ENCODE measurements at places on chromosomes 6 and 20.

DNA sequence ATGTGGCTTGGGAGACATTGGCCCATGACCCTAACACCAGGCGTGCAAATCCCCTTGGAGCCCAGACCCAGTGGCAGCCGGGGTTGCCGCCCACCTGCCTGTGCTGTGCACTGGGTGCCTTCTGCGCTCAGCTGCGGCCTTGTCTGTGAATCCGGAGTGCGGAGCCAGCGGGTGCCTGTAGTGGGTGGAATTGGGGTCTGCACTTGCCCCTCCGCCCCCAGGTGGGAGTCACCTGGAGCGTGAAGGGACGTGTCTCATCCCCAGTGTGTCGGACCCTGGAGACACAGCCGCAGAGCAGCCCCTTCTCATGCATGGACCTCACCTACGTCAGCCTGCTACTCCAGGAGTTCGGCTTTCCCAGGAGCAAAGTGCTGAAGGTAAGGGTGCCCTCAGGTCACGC lies 22.9 kb upstream of the PYGB start:
- DNase-seq, result no peak

- peak; percentile 1 for DNase-seq
These were observed 96.6 kb downstream of the PLG start for GRCh38 chr6:160798625-160799024.

DNA sequence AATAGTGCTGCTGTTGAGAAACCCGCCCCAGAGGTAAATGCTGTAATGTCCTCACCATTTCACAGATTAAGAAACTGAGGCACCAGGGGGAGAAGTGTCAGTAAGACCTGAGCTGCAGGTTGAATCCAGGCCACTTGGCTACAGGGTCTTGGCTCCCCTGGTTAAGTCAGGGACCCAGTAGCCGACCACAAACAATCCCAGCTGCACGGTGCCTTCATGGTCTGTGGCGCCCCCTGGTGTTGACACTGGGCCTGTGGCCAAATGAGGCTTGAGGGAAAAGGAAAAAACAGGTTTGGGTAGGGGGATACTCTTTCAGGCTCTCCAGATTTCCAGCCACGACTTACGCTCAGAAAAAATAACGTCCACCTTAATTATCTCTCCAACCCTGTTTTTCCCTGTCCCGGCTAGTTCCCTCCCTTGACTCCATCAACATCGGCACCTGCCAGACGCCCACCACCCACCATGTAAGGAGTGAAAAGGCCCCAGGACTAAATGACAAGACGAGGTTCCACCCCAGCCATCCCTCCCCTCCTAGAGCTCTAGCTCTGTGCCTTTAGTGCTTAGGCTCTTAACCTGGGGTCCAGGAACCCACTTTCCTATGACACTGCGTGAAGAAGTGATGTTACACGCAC lies 47.7 kb upstream of the POLR1H start:
- DNase-seq, result no peak

- peak; percentile 39 for DNase-seq
These were observed 1.1 kb downstream of the GJA10 start for GRCh38 chr6:89895276-89895874.

- DNase-seq, result peak; percentile 84
These were observed 32.8 kb upstream of the BCAS1 start for GRCh38 chr20:54103067-54103761.

GRCh38 chr20:21109144-21109543 lies 3.0 kb upstream of the LINC00237 start:
- no peak for DNase-seq

GRCh38 chr20:44361021-44361420 lies 5.5 kb downstream of the HNF4A start:
- DNase-seq, result no peak

GRCh38 chr6:44333273-44333919 lies 9.1 kb upstream of the SPATS1 start:
- no peak for DNase-seq

- no peak for DNase-seq
These were observed 63.3 kb upstream of the BLCAP start for GRCh38 chr20:37590938-37591490.

GRCh38 chr20:61835301-61835700 lies 230.4 kb downstream of the TAF4 start:
- DNase-seq, result no peak

GRCh38 chr6:121925024-121925423 lies 474.4 kb upstream of the HSF2 start:
- DNase-seq, result no peak

DNA sequence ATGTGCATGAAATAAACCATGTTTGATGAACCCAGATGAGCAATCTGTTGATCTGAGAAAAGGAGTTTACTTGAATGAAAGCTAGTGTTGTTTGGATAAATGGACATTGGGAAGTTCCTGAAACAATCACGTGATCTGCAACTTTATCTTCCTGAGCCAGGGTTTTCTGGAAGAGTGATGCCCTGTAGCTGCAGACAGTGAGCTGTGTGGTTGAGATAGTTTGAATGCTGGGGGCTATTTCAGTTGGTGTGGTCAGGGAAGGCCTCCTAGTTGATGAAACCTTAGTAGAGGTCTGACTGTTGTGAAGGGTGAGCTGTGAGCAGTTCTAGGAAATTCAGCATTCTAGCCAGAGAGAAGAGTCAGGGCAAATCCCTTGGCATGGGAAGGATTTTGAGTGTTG lies 643.7 kb downstream of the UTRN start:
- DNase-seq, result no peak

- DNase-seq, result no peak
These were observed 19.6 kb downstream of the DYNLRB1 start for GRCh38 chr20:34535857-34536256.

All from foreskin fibroblast (primary cell).